Stimulated activated CD8-positive, alpha-beta memory T cell treated with anti-CD3 and anti-CD28 coated beads, Interleukin-15, amount 100 ng/mL, for 1 hour (primary cell): ENCODE measurements at places on chromosomes 5 and 9.

DNA sequence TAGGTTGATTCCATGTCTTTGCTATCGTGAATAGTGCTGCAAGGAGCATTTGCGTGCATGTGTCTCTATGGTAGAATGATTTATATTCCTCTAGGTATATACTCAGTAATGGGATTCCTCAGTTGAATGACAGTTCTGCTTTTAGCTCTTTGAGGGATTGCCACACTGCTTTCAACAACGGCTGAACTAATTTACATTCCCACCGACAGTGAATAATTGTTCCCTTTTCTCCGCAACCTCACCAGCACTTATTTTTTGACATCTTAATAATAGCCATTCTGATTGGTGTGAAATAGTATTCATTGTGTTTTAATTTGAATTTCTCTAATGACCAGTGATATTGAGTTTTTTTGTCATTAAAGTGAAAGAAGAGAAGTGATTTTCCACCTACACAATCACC lies 18.5 kb downstream of the IFNA5 start:
- no peak for DNase-seq

GRCh38 chr5:107574287-107574686 lies 96.5 kb downstream of the EFNA5 start:
- no peak for DNase-seq

- DNase-seq = no peak
These were observed 13.3 kb downstream of the DCANP1 start for GRCh38 chr5:135433681-135434426.

GRCh38 chr5:119288379-119289033 lies 67.3 kb upstream of the TNFAIP8 start:
- no peak for DNase-seq

- no peak for DNase-seq
These were observed 2.5 kb downstream of the IL11RA start for GRCh38 chr9:34654323-34655051.

DNA sequence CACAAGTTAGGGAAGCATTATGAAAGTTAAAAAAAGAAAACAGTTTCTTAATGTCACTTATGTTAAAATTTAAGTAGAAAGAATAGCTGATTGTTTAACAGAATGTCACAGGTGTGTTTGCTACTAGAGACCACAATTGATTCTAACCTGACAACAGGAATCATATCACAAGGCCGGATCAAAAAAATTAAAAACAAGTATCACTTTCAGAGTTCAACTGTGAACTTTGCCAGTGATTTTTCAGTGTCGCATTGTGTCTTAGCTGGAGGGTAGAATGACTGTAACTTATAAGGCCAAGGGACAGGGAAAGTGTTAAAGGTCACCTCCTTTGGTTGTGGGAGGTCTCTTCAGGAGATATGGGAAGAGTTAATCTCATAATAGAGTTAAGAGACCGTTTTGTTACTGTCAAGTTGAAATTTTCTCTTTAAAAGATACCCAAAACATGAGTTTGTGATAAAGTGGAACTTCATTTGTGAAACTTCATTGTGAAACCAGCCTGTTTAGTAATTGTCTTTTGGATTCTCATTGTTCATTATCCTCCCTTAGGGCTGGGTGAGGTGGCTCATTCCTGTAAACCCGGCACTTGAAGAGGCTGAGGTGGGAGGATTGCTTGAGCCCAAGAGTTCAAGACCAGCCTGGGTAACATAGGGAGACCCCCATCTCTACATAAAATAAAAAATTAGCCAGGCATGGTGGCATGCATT lies 40.9 kb downstream of the CPEB4 start:
- no peak for DNase-seq

- DNase-seq = no peak
These were observed 5.6 kb downstream of the PTCD2 start for GRCh38 chr5:72325566-72326305.

DNA sequence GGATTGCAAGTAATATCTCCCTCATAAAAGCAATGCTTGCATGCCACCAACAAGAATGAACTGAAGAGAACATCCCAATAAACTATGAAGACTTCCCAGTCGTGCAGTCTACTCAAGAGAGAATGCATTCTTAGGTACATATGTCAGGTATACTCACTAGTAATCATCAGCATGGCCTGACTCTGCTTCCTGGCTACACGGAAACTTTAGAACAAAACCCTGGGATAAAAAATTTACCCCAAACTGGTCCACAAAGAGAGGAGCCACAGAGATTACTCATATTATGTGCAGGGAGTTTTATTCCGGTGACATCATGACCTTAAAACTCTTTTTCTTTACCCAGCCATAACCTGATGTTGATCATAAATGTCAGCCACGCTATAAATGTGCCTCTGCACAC lies 57.5 kb upstream of the PAPPA start:
- DNase-seq = no peak

DNA sequence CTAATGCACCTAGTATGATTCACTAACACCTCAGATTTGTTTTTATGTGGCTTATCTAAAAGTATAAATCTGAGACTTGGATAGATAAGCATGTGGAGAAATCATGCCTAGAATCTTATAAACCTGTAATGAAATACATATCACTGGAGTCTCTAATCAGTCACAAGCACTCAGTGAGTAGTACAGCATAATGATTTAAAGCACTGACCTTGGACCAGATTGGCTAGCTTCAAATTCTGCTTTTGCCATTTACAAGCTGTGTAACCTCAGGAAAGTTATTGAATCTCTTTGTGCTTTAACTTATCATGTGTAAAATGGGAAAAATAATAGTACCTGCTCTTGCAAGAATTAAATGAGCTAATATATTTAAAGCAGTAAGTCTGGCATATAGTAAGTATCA lies 61.2 kb upstream of the ALDH1A1 start:
- DNase-seq = no peak

GRCh38 chr9:8673830-8674229 lies 874.3 kb upstream of the DMAC1 start:
- no peak for DNase-seq
